ENCODE measurements at places on chromosomes 5 and 9.
A peak's percentile ranks its signal among the peaks of the same experiment; 100 is the strongest.

- peak; percentile 67 for DNase-seq
Measured at GRCh38 chr5:912280-913091, 19.8 kb downstream of the TRIP13 start.

- peak; percentile 27 for DNase-seq
Measured at GRCh38 chr9:121201045-121201737, 478 bp downstream of the RAB14 start.

- DNase-seq = no peak
Measured at GRCh38 chr9:134293611-134294152, 32.6 kb upstream of the RXRA start.

DNA sequence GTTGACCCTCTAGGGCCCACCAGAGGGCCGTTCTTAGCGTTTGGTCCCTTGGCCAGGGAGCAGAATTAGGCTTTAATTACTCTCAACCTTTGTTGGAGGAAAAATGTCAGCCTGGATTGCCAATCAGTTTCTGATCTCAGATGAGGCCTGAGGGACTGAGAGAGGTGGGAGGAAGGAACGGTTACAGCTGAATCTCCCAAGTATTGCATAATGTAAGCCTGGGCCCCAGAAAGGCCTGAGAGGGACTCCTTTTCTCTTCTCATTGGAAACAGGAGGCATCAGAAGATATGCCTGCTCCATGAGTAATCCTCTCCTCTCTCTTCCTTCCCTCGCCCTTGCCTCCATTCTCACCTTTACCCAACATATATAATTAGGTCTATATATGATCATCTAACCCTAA is 105.7 kb downstream of the INSYN2B start:
- no peak for DNase-seq

DNA sequence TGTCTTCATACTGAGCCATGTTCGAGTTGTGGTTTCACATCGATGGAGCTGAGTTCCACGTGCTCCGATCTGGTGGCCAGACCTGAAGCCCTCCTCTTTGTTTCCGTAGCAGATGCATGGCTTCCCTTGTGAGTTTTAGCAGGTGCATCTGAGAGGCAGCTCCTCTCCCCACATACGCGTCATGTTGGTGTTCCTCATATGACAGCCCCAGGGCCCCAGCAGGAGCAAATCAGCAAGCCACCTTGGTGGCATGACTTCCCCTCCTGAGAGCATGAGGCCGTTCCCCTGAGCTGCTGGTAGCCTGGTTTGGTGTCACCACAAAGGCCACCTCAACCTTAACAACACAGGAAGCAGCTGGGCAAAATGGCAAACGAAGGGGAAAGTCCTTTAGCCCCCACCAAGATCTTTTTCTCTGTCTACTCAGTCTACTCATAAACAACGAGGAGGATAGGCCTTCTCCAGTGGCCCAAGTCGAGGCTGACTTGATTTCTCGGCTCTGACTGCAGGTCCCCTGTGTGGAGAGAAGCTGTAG is 5.9 kb downstream of the CYFIP2 start:
- peak; percentile 90 for DNase-seq

DNA sequence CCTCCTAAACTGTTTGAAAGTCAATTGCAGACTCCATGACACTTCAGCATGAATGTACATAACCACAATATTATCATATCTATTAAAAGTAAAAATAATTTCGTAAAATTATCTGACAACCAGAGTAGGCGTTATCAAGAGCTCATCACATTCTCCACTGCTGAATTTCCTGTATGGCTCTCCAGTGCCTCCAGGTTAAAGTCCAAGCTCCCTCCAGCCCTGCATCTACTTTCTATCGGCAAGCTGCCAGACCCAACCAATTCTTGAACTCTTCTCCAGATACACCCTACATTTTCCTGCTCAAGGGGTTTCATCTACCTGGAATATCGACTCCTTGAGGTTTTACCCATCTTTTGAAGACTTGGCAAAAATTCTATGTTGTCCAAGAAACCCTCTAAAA is 74.5 kb upstream of the TBC1D2 start:
- DNase-seq = no peak

DNA sequence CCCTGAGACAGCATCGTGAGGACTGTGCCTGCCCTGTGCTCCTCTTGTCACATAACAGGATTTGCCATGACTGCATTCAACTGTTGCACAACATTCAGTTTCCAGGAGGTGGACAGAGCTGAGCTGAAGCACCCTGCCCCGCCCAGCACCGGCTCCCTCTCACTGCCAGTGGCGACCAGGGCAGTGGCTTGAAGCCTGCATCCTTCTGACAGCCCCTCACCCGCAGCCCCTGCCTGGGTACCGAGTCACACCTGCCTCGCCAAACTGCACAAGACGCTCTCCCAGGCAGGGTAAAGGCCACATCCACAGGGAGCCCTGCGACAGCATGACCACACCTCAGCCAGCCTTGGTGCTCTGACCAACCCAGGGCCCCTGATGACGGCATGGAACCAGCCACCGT is 59.9 kb upstream of the ZNF354A start:
- DNase-seq = no peak

- DNase-seq = no peak
Measured at GRCh38 chr5:97936231-97936630, 753.2 kb upstream of the RIOK2 start.

DNA sequence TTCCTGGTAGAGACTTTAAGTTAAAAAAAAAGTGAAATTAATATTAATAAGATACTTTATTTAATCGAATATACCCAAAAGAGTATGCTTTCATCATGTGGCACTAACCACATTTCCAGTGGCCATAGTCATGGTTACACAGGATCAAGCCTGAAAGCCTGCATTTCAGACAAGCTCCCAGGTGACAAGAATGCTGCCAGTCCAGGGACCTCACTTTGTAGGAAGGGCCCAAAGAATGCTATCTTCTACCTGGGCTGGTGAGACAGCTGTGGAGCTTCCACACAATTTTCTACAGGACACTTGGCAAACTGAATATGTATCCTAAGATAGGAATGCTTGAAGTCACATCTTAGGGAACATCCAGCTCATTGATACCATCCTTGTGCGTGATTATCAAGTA is 203.8 kb downstream of the AUH start:
- no peak for DNase-seq

DNA sequence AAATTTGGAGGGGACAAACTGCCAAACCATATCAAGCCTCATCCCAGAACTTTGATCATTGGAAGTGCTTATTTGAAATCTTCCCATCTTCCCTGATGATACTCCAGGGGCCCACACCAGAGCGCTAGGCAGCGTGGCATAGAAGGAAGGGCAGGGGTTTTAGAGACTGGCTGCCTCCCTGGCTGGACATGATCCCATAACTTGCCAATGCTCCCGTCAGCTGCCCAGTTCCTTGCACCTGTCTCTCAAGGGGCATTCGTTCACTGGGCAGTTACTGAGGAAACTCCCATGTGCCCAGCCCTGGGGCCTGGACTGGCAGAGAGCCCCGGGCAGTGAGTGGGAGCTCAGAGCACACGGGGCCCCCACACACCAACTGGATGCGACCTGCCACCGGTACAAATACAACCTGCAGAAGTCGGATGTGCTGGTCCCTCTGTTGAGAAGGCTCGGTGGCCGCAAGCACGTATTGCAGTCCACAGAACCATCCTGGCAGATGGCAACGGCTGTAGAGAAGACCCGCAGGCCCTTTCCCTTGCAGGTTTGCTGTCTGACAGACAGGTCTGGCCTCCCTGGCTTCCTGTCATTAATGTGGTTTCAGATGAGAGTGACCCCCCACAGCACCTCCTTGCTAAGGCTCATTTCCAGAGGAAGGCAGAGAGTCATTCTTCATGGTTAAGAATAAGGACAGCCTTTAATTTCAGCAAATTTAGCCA is 122.4 kb downstream of the MVB12B start:
- no peak for DNase-seq

DNA sequence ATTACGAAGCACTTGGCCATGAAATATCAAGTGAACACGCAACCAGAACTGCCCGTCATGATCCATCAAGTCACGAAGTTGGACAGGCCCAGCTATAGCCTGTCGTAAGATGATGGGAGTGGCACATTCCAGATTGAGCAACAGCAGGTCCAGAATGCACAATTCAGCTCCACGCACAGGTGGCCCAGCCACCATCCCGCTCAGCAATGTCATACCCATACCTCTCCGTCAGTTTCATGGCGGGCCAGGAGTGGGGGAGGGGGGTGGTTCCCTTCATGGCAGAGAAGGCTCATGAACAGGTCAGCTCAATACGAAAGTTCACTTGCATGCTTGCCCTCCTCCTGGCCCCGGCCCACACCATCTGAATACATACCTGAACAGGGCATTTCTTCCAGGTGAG is 34.9 kb downstream of the SMIM23 start:
- no peak for DNase-seq

GRCh38 chr5:127014573-127014972 is 15.8 kb downstream of the MARCHF3 start:
- no peak for DNase-seq
